Endodermal cell (in vitro differentiated cells): ENCODE measurements at places on chromosomes 16 and 17. TPM values are rescaled to one million over a fixed set of nuclear protein-coding genes. Genes with fewer than 3 reads are reported as not detected.

DNA sequence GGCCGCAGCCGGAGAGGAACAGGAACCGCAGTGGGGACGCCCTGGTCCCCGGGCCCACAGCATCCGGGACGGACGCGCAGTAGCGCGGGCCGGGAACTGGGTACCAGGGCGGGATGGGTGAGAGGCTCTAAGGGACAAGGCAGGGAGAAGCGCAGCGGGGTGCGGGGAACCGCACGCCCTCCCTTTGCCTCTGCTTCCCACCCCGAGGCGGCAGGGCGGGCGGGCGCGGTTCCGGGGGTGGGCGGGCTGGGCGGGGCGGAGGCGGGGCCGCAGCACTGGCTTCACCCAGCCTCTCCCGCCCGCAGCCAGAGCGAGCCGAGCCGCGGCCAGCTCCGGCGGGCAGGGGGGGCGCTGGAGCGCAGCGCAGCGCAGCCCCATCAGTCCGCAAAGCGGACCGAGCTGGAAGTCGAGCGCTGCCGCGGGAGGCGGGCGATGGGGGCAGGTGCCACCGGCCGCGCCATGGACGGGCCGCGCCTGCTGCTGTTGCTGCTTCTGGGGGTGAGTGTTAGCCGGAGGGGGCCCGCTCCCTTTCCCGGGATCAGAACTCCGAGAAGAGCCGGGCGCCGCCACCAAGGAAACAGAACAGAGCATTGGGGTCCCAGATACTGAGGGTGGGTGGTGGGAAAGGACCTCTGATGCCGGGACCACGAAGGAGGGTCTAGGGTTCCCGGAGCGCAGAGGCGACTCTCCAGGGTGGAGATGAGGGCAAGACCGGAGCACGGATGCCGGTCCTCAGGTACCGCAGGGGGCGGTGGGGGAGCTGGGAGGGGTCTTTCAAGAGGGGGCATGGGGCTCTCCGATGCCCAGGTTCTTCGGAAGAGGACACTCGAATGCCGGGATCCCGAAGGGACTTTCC, at the start of gene NGFR:
Gene NGFR, plus strand, starts transcription at position 308 of the 856 bp plus-strand sequence. Its CDS starts 125 bp downstream, at position 433.
- peak; percentile 87 for DNase-seq
- no peaks in the 10 kb centered on the region for H3K36me3 ChIP-seq
- peaks cover 5% of the 10 kb centered on the region for H3K4me1 ChIP-seq
- no peak within 1 kb of the TSS for H3K27ac ChIP-seq
- peaks cover 81% of the 10 kb centered on the region for H3K27me3 ChIP-seq

- H3K27me3 ChIP-seq, result no peaks in the 10 kb centered on the region
- no peak overlapping the region for H3K4me3 ChIP-seq
- H3K36me3 ChIP-seq, result no peaks in the 10 kb centered on the region
- no peak overlapping the region for H3K27ac ChIP-seq
- peaks cover 2% of the 10 kb centered on the region for H3K4me1 ChIP-seq
Observed at GRCh38 chr17:34011599-34011998, 243.5 kb upstream of the CCL2 start.

- no peaks in the 10 kb centered on the region for H3K4me1 ChIP-seq
- H3K27me3 ChIP-seq, result no peaks in the 10 kb centered on the region
- no peak overlapping the region for H3K27ac ChIP-seq
- DNase-seq, result no peak
- no peak overlapping the region for H3K4me3 ChIP-seq
Observed at GRCh38 chr17:10144982-10145381, 53.4 kb downstream of the GAS7 start.

The MPP3 gene
- 5.8 and 6.3 TPM in 2 replicates for total RNA-seq

The ZDHHC1 gene
- total RNA-seq, result 9.0 to 11.8 TPM (median 10.6 TPM) in 3 replicates
